ENCODE measurements at places on chromosomes 4 and X.

DNA sequence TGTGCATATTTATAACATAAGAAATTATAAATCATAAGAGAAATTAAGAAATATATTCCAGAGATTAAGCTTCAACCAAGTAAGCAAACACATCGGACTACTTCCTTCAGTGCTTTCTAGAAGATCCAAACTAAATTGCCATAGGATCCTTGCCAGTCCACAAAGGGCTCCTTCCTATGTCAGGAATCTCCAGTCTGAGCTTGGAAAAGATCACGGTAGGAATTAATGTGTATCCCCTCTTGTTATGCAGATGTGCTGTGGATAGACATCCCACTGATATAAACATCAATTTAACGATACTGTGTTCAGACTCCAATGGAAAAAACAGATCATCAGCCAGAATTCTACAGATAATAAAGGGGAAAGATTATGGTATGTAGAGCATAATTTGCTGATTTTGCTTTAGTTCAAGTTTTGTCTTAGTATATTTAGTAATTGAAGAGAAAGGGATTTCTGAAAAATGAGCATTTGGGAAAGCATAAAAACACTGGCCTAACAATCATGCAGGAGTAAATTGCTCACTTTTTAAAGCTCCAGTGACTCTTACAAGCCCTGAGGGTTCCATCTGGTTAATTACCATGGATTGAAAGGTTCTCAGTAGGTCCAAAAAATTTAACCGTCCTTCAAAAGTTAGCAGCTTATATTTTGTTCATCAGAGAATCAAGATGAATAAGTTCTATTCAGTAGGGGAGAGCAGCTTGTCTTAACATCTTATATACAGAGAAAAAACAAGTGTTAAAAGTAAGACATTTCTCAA is 65.9 kb downstream of the HHIP start:
- DNase-seq: no peak

- DNase-seq: no peak
Observed at GRCh38 chrX:71057848-71058530, 10.1 kb downstream of the SNX12 start.

DNA sequence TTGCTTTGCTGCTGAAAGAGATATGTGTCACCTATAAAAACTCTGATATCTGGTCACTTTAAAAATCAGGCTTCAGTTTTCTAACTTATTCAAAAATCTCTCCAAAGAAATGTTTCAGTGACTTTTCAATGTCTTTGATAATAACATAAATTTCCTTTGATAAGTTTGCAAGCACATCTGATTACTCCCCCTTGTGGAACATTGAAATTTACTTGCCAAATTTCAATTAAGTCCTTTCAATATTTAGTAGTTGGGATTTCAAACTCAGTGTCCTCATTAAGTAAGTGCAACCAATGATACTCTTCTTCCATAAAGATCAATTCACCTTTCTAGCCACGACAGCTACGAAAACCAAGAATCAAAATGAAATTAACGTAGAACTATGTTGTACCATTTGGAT is 151.3 kb upstream of the FAM47C start:
- peak; percentile 23 for DNase-seq

GRCh38 chr4:141275834-141276233 is 55.1 kb downstream of the ZNF330 start:
- DNase-seq: peak; percentile 33

- peak; percentile 4 for DNase-seq
Observed at GRCh38 chrX:148574237-148574973, 74.0 kb downstream of the AFF2 start.

All from bronchial epithelial cell (primary cell).